ENCODE measurements at places on chromosomes 16 and 17.

DNA sequence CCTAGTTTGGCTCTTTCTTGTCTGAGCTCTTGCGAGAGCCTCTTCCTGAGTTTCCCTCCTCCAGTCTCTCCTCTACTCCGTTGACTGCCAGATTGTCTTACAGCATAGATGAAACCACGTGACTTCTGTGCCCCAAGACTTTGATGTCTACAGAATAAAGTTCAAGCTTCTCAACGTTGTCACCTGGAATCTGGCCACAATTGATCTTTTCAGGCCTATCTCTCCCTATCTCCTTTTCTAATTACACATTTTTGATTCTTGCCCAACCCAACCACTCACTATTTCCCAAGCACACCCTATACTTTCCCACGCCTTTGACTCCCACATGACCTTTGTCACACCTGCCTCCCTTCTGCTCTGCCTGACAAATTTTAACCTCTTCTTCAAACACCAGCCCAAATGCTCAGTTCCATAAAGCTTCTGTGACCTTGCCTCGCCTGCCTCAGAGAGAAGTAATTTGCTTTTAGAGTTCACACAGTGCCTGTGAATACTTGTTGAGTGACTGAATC is 52.4 kb upstream of the PMFBP1 start:
- no peak for DNase-seq

DNA sequence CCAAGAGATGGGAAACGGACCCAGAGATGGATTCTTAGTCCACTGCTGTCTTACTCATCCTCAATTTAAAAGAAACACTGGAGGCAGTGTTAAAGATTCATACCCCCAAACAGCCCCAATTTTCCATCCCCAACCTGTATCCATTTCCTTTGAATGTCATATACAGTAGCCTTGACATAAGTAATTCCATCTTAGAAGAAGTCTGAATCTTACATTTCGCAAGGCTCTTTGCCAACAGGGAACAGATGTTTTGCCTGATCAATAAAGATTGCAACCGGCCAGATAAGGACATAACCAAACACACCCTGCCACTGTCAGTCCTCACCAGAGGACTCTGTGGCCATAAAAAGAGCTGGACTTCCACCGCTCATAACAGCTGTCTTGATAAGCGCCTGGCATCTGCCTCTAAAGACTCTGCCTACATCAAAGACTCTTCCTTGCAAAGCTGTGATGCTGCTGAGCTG is 59.0 kb upstream of the MED9 start:
- DNase-seq = no peak

GRCh38 chr16:70635336-70636016 is 10.9 kb upstream of the IL34 start:
- no peak for DNase-seq

DNA sequence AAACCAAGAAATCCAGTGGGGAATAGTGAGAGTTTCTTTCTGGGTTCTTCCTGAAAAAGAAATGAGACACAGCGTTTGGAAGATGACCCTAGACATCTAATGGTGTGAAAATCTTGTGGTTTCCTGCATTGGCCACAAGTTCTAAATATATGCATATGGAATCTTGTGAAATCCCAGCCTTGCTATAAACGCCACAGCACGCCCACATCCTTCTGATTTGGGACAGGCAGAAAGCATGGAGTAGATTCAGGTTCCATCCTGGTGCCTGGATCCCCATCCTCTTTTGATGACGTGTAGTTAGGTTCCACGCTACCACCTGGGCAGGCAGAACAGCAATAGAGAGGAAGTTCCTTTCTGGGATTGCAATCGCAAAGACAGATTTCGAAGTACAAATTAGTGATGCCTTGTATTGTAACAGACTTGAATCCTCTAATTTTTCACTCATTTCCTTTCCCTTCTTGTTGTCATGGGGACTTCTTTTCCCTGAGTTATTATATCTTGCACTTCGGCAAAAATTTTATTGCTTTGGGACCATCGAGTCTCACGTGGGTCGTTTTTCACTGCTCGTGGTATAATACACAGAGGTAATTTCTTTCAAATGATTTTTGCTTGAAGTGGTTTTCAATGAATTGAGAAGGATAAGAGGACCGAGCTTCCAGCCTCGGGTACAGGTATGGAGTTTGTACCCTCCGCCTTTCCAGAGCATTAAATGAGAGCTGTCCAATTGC is 37.6 kb downstream of the HS3ST4 start:
- DNase-seq = no peak

DNA sequence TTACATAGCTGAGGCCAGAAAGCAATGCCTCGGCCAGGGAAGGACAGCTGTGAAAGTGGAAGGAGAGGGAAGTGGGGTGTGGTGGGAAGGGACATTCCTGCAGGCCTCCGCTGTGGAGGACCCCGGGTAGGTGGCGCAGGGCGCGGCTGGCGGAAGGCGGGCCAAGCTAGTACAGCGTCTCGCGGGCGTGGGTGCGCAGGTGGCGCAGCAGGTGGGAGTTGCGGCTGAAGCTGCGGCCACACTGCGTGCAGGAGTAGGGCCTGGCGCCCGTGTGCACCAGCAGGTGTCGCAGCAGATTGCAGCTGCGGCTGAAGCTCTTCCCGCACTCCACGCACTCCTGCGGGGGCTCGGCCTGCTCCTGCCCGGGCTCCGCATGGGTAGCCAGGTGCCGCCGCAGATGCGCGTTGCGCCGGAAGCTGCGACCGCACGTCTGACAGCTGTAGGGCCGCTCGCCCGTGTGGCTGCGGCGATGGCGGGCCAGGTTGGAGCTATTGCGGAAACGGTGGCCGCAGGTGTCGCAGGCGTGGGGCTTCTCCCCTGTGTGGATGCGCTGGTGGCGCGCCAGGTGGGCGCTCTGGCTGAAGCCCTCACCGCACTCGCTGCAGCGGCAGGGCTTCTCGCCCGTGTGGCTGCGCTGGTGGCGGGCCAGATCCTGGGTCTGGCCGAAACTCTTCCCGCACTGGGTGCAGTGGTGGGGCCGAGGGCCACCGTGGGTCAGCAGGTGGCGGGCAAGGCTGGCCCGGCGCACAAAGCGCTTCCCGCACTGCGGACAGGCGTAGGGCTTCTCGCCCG is 10.0 kb downstream of the ZSCAN10 start:
- DNase-seq = no peak

- no peak for DNase-seq
Measured at GRCh38 chr16:85359147-85359822, 247.0 kb upstream of the CIBAR2 start.
